Stimulated activated CD4-positive, alpha-beta T cell treated with anti-CD3 and anti-CD28 coated beads, Interleukin-4, amount 100 ng/mL, for 1 hour (primary cell): ENCODE measurements at places on chromosomes 5 and 9.

GRCh38 chr5:5340206-5340729 is 82.2 kb upstream of the ICE1 start:
- DNase-seq, result no peak

GRCh38 chr9:19976226-19976625 is 187.4 kb upstream of the SLC24A2 start:
- DNase-seq, result peak; percentile 37

- no peak for DNase-seq
Measured at GRCh38 chr9:11735391-11735790, 957.8 kb upstream of the TYRP1 start.

DNA sequence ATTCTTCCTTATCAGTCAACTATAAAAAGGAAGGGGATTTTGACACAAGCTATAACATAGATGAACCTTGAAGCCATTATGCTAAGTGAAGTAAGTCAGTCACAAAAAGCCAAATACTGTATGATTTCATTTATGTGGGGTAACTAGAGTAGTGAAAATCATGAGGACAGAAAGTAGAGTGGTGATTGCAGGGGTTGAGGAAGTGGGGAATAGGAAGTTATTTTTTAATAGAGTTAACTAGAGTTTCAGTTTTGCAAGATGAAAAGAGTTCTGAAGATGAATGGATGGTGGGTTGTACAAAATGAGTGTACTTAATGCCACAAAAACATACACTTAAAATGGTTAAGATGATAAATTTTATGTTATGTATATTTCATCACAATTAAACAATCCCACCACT is 65.4 kb upstream of the FAM174A start:
- no peak for DNase-seq

DNA sequence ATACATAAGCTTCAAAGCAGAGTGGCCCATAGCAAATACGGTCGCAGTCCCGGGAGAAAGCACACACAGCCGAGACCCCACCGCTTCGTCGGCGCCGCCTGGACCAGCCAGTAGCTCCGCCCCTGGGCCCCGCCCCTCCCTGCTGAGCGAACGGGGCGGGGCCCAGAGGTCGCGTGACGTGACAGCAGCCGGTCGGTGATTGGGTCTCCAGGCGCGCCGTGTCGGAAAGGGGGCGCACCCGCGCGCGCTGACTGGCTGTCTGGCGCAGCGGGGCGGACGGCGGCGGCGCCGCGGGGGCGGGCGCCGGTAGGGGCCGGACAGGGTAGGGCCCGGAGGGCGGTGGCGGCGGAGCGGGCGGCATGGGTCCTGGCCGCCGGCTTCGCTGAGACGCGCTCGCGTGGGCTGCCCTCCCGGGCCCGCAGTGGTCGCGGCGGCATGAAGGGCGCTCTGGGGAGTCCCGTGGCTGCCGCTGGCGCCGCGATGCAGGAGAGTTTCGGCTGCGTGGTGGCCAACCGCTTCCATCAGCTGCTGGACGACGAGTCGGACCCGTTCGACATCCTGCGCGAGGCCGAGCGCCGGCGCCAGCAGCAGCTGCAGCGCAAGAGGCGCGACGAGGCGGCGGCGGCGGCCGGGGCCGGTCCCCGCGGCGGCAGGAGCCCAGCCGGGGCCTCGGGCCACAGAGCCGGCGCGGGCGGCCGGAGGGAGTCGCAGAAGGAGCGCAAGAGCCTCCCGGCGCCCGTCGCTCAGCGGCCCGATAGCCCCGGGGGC is at the start of gene HABP4:
HABP4 (plus strand) TSS at position 325 of the 768 bp plus-strand sequence; CDS start at position 436, 111 bp downstream.
- DNase-seq, result peak; percentile 97

GRCh38 chr9:8643896-8644295 is 844.3 kb upstream of the DMAC1 start:
- DNase-seq, result no peak
